Non-pigmented ciliary epithelial cell (primary cell): ENCODE measurements at places on chromosomes 6 and 20.

GRCh38 chr20:24489631-24490260 lies 20.3 kb downstream of the SYNDIG1 start:
- DNase-seq: no peak

DNA sequence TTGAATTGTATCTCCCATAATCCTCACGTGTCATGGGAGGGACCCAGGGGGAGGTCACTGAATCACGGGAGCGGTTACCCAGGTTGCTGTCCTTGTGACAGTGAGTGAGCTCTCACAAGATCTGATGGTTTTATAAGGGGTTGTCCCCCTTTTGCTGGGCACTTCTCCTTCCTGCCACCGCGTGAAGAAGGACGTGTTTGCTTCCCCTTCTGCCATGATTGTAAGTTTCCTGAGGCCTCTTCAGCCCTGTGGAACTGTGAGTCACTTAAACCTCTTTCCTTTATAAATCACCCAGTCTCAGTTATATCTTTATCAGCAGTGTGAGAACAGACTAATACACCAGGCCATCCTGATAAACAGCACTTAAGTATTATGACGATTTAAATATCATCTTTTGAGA lies 9.0 kb upstream of the MRGBP start:
- DNase-seq: no peak

- DNase-seq: no peak
Measured at GRCh38 chr20:58212636-58213035, 15.8 kb downstream of the ANKRD60 start.

DNA sequence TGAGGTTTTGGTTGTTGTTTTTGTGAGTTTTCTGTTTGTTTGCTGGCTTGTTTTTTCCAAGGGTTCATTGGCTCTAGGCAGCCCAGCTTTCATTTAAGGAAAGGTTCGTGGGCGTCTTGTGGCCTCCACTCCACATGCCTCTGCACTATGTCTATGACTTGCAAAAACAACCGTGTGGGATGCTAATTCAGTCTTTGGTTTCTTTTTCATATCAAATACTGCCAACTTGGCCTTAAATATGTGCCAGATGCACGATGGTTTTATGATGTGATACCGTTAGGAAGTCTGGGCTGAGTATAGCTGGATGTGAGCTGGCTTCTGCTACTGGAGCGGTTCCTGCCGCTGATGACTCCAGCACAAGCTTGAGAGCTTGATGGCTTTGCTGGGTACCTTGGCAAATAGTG lies 96.3 kb downstream of the BMP2 start:
- DNase-seq: no peak

DNA sequence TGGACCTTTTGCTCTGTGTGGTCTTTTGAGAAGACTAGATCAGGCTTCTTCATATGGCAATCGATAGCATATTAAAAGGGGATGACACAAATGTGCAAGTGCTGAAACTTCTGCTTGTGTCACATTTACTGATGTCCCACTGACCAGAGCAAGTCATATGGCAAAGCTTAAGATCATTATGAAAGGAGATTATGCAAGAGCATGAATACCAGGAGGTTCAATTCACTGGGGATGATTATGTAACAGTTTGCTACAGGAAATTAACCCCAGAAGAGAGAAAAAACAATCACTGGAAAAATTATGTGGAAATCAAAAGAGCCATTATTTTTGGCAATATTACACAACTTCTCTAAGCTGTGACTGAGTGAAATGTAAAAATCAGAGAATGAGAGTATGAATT lies 13.7 kb upstream of the PRDM13 start:
- DNase-seq: no peak

- no peak for DNase-seq
Measured at GRCh38 chr6:40852779-40853373, 186.1 kb downstream of the UNC5CL start.

- DNase-seq: no peak
Measured at GRCh38 chr6:71488186-71488585, 199.6 kb downstream of the OGFRL1 start.

- no peak for DNase-seq
Measured at GRCh38 chr20:62656919-62657588, 14.8 kb downstream of the SLCO4A1 start.

GRCh38 chr6:33802186-33802958 lies 1.4 kb downstream of the MLN start:
- no peak for DNase-seq

DNA sequence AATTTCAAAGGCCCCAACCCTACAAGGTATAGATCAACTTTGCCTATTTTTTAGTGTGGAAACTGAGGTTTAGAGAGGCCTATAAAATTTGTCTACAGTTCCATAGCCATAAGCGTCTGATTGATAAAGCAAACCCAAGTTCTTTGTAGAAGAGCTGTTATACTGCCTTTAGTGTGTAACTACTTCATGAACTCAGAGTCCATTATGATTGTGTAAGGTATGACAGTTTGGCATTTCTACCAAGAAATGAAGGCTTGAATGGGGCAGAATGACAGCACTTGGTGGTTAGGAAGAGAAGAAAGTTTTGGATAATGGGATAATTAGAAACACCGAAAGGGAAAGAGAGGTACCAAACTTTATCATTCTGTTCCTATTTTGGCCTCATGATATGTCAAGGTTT lies 38.1 kb downstream of the SMAP1 start:
- no peak for DNase-seq

GRCh38 chr6:82984720-82985119 lies 80.9 kb downstream of the UBE3D start:
- no peak for DNase-seq

DNA sequence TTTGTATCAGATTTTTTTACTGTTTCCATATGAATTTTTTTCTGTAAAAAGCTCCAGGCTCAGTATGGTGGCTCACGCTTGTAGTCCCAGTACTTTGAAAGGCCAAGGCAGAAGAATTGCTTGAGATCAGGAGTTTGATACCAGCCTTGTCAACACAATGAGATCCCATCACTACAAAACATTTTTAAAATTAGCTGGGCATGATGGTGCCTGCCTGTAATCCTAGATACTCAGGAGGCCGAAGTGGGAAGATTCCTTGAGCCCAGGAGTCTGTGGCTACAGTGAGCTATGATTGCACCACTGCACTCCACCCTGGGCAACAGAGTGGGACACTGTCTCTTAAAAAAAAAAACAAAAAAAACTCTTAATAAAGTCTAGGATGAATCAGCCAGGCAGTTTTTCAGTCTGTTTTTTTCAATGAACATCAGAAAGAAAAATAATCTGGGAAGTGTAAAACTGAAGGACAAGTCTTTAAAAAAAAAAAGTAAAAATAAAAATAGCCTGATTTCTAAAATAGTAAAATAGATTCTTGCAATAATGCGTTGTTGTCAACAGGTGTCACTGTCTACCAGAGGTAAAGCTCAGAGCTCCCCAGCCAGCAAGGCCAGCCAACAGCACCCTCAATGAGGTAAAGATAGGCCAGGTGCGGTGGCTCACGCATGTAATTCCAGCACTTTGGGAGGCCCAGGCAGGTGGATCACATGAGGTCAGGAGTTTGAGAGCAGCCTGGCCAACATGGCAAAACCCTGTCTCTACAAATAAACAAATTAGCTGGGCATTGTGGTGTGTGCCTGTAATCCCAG lies 9.3 kb upstream of the ATG5 start:
- no peak for DNase-seq

DNA sequence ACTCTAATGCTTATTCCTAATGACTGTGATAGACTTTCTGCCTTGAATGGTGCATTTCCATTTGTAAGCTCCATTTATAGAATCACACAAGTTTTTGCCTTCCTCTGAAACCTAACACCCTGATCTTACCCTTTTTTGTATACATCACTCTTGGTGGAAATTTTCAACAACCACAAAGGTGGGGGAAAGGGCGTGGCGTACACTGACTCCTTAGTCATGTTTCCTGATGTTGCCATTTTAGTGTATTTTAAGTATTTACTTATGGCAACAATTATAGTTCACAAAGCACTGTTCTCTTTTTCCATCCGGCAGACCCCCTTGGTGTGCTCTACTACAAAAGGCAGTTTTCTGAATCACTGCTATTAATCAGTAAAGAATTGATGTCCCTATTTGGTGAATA lies 92.0 kb downstream of the ATXN1 start:
- DNase-seq: no peak

DNA sequence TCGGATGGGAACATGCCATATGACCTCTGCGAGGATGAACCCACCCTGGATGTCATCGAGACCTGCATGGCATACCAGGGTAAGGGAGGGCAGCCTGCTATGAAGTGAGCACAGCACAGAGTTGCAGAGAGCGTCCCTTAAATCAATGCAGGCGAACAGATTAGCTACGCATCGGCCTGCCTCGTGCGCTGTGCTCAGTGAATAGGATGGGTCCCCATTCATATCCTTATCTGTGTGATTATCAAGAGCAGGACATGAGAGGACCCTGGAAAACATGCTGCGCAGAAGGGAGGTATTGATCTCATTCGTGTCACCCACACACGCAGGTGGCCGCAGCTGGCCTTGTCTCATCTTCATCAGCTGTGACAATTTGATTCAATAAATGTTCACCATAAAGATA lies 25.6 kb upstream of the FAM83D start:
- no peak for DNase-seq

- DNase-seq: no peak
Measured at GRCh38 chr6:4463236-4463635, 313.0 kb upstream of the CDYL start.

GRCh38 chr6:30295837-30296236 lies 30.9 kb upstream of the TRIM39 start:
- no peak for DNase-seq

DNA sequence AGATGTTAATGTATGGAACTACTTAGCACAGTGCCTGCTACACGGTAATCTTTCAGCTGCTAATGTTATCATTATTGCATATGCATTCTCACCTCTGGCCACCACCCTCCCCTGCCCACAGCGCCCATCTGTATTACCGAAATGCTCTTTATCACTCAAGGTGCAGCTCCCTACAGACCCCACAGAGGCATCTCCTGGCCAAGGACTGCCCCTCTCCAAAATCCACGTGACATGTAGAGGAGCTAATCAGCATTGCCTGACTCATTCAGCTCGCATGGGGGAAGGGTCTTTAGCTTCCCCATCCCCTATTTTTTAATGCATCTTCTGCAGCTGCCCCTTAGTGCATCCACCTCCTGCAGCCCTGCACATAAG lies 41.8 kb downstream of the SLC22A23 start:
- no peak for DNase-seq

GRCh38 chr6:108260126-108260808 lies 573 bp downstream of the SNX3 start:
- DNase-seq: no peak

- DNase-seq: no peak
Measured at GRCh38 chr20:24437196-24438082, 32.0 kb upstream of the SYNDIG1 start.

DNA sequence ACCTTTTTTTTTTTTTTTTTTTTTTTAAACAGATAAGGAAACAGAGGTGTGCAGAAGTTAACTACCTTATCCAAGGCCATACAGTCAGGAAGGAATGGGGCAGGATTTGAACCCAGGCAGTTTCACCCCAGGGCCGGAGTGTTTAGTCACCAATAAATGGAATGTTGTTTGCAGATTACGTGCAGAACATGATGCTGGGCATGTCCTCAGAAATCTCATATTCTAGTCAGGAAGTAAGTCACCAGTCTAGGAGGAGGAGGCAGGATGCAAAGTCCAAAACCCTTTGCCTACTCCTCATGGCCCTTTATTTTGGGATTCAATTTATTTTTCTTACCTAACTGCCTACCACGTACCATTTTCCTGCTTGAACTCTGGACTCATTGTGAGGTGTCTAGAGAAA lies 57.1 kb upstream of the LRRC1 start:
- no peak for DNase-seq

- DNase-seq: no peak
Measured at GRCh38 chr6:33323623-33323948, 6.0 kb upstream of the ZBTB22 start.

DNA sequence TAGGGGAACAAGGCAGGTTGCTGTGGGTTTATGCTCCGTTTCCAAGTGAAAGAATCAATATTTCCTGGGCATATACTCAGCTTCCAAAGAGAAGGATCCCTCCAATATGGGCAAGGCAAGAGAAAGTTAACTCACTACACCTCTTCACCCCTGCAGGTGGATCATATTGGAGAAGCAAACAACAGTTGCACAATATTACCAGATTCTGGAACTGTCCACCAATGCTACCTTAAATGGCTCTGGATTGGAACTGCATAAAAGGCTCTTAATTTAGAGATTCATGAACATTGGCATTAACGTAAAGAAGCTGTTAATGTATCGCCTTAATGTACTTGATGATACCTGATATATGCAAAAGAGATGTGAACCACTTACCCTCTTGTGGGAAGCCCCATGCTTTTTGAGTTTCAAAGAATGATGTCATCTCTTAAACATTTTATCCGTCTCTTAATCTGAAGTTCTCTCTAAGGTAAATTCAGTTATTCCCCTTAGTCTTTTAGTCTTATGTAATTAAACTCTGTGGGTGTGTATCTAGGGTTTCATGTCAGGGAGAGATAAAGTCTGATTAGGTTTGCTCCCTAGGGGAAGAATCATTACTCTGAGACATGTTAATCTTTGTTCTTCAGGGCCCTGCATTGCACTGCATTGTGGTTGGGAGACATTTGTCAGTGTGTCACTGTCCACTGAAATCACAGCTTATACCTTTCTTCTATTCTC lies 99.5 kb downstream of the PHACTR1 start:
- DNase-seq: no peak

GRCh38 chr6:111925296-111925695 lies 52.0 kb upstream of the FYN start:
- no peak for DNase-seq

DNA sequence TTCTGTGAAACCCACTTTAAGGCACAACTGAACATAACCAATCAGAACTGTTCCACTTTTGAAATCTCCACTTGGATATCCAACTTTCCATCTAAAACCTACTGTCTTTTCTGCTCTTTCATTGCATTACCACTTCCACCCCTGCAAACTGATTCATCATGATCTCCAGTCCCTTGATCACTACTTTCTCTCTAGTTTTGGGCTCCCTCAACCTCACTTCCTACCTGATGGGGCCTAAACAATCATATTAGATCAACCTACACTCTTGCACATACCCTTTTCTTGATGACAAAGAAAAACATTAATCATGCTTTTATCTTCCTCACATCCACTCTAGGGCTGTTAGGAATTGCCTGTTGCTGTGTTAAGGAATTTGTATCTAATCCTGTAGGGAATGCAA lies 137.6 kb downstream of the PDSS2 start:
- no peak for DNase-seq

DNA sequence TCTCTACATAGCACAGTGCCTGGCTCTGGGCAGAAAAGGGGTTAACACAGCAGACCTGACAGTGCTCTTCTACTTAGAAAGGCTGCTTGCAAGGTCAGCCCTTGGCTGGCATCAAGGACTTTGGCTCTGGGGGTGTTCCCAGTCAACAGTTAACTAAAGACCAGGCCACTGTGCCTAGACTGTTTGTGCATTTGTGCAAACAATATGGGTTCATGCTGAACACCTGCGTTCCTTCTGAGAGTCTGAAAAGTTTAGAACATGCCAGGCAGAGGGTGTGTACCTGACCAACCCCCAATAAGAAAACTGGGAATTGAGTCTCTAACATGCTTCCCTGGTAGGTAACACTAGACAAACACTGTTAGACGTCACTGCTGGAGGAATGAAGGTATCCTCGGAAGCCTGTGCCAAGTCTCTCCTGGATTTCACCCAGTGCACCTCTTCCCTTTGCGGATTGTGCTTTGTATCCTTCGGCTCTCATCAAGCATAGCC lies 110.7 kb downstream of the PDE10A start:
- no peak for DNase-seq
